Fibroblast of mammary gland (primary cell): ENCODE measurements at places on chromosomes 6 and 20.

DNA sequence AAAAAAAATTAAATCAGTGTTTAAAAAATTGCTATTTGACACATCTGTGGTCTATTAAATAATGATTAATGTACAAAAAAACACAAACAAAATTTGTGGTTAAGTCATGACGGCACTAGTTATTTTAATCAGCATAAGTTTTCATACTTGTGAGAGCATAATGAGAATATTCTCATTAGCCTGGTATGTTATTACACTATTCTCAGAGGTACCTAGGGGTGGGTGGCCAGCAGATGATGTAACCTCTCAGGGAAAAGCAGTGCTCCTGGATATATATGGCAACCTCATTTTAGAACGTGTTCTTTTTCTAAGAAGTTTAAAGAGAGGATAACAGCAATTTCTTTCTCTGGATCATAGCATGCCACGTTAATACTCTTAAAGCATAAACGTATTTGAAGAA, 109.2 kb downstream of the GJA1 start:
- peak; percentile 42 for DNase-seq

- DNase-seq, result no peak
Observed at GRCh38 chr6:9732056-9732455, 682.8 kb downstream of the TFAP2A start.

GRCh38 chr6:131756039-131756438, 45.2 kb upstream of the CTAGE9 start:
- peak; percentile 76 for DNase-seq

DNA sequence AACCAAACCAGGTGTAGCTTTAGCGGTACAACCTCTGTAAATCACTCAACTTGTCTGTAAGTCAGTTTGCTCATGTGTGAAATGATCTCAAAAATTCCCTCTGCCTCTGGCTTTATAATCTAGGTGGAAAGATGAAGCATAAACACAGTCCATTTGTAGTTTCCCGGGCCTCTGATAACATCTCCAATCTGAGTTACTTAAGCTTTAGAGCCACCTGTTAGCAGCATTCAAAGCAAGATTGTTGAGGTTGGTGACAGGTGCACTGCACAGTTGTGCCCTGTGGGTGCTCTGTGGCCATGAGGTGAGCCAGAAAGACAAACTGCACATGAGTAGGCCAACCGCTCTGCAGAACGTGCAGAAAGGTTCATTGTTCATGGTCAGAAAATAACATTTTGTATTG, 53.7 kb downstream of the MOCS1 start:
- DNase-seq, result no peak

- DNase-seq, result no peak
Observed at GRCh38 chr6:149249370-149250357, 67.8 kb upstream of the TAB2 start.

GRCh38 chr6:87851674-87852299, 149.8 kb upstream of the AKIRIN2 start:
- no peak for DNase-seq

GRCh38 chr20:12067686-12068085, 150.0 kb downstream of the BTBD3 start:
- DNase-seq, result no peak

DNA sequence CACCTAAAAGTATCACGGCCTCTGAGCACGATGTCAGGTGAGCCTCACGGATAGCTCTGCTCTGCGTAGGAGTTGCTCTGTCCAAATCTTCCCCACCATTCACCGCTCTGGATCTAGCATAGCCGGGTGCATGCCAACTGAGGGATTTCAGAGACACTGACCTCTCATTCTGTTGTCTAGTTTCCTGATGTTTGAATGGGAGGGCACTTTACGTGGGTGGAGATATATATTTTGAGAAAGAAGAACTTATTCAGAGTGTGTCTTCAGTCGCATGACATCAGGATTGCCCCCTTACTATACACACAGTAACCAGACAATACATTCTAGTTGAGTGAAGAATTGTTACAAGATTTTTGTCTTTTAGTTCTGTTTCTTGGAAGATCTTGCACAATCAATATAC, 96.5 kb upstream of the CITED2 start:
- no peak for DNase-seq

DNA sequence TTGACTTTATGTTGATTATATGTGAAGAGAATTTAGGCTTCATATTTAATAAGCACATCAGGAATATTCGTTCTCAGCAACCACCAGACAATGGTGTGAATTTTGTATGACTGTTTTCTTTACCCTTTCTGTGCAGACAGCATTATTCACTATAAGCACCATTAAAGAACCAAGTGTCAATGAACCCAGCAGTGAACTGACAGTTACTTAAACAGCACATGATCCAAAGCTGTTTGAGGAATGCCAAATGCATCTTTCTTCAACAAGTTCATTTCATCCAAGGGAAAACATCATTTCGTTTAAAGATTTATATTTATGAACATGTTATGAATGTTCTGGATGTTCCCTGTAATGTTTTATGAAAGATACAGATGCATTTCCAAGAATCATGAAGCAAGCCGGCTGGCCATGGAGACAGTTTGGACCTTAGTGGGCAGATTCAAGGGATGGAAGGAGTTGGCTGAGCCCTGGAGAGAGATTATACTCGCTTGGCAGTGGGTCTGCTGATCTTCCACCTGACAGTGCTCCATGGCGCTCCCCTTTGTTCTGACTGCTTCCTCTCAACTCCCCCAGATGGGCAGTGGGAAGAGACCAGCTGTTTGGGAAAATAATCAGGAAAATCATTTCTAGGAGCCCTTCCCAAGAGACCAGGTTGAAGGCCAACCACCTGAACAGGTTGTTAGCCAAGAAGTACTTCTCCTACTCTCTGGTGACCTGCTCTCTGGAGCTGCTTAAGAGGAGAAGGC, 326.0 kb upstream of the RSPO3 start:
- DNase-seq, result no peak

DNA sequence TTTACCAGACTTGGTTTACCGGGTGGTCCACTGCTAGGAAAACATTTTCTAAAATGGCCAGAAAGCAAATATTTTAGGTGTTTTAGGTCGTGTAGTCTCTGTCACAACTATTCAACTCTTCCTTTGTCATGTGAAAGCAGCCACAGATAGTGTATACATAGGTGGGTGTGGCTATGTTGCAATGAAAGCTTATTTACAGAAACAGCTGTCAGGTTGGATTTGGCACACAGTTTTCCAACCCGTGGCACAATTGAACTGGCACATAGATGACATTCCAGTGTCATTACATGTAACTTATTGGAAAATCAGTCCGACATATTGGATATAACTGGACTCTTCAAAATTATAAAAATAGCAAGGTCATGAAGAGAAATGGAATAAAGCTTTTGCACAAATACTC, 68.9 kb upstream of the KCNQ5 start:
- peak; percentile 24 for DNase-seq

DNA sequence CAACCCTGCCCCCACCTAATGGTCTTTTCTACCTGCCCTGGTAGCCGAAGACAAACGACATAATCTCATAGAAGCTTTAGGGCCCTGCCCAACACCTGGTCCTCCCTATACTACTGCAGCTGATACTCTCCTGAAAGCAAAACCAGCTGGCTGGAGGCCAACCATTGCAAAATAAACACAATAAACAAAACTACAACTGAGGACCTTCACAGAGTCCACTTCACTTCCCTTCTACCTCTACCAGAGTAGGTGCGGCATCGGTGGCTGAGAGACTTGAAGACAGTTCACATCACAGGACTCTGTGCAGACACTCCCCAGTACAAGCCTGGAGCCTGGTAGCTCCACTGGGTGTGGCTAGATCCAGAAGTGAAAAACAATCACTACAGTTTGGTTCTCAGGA, 476.2 kb downstream of the MMUT start:
- no peak for DNase-seq

DNA sequence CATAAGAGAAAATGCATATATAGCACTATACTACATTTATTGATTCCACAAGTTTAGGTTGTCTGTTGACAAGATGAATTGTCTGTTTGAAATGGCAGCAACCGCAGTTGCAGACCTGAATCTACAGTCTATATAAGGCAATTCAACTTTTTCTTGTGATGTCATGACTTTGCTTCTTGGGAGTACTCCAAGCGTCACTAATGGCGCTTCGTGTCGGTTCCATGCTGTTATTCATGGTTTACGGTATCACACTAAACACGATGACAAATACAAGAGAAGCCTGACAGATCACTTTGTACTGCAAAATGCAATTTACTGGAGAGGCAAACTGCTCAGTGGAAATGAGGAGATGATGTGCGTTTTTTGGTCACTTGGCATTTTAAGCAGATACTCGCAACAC, 280.3 kb upstream of the TCF21 start:
- DNase-seq, result no peak

GRCh38 chr6:162220876-162221275, 506.7 kb downstream of the PRKN start:
- no peak for DNase-seq

DNA sequence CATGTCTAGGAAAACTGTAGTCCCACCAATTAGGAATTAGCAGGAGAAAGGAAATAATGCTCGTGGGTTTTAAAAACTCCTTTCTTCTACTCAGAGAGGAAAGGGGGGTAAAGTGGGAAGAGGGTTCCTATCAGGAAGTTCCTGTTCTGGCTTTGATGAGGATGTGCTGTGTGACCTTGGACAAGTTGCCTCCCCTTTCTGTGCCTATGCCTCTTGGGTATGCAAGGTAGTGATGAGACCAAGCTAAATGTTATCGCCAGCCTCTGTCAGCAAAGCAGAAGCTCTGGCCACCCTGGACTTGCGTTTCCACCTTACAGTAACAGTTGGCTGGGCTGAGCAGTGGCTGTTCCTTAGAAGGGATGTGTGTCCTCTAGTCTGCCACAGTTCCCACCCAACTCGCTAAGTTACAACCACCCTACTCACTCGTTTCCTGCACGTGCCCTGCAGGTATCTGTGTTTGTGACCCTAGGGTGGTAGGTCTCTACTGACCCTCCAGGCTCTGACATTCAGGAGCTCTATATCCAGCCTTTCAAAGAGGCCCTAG, 110.0 kb downstream of the PREX1 start:
- DNase-seq, result no peak

DNA sequence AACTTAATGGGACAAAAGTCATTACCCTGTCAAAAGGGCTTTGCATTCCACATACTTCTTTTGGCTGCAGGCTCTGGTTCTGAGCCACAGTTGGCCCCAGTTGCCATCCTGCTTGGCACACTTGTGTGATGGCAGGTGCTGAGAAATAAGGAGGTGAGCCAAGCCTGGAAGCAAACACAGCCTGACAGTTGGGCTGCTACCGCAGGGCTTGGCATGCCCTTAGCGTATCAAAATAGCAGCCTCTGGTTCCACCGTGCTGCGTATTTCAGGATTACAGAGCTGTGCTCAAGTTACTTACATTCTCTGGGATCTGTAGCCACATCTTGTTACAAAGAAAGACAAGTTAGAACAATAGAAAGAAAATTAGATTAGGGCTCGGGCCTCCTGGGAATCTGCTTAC, 11.1 kb downstream of the MTHFD1L start:
- DNase-seq, result peak; percentile 27

GRCh38 chr6:20375436-20375835, 26.2 kb upstream of the E2F3 start:
- no peak for DNase-seq

GRCh38 chr6:32796848-32797776, 19.7 kb downstream of the HLA-DOB start:
- DNase-seq, result peak; percentile 57

DNA sequence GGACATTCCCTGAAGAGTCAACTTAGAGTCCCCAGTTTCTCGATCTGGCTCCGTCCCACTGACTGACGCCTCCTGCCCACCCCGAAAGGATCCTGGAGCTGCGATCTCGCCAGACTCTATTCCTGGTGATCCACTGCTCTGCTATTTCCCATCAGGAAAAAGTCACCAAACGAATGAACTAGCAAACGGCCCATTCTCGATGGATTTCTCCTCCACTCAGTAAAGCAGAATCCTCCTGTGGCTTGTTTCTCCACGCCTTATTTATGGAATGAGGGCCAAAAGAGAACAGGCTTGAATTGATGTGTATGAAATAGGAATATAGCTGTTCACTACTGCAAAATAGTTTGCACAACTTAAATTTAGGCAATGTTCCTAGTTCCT, 5.4 kb downstream of the NKX2-4 start:
- DNase-seq, result no peak

DNA sequence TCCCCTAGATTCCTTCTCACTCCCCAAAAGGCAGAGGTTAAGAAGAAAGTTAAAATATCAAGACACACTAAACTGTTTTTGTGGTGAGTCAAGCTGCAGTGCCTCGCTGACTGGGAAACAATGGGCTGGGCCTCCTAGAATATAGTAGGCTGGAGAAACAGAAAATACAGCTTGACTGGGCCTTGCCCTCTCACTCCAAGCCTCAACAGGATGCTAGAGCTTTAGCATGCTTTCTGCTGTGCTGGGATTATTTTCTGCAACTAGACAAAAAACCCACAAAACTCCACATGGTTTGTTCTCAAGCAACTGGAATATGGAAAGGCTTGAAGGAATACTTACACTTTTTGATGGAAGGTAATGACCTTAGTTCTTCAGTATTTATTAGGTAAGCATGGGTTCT, 27.9 kb downstream of the FOXO3 start:
- DNase-seq, result peak; percentile 74

DNA sequence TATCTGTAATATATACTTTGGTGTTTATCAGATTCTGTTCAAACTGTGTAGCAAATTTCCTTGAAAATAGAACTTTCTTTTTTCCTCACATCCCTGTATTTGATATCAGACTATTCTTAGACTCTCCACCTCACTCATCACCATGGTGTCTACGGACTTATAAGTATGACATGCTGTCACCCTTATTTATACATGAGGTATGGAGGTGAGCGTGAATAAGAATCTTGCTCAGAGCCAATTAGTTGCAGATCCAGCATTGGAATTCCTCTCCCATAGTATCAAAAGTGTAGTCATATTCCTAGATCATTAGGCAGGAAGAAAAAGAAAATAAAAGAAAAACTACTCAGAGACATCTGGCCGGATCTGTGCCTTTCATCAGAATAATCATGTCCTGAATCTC, 43.0 kb downstream of the TPD52L1 start:
- DNase-seq, result no peak

GRCh38 chr20:56841346-56841908, 212.3 kb downstream of the TFAP2C start:
- DNase-seq, result no peak

DNA sequence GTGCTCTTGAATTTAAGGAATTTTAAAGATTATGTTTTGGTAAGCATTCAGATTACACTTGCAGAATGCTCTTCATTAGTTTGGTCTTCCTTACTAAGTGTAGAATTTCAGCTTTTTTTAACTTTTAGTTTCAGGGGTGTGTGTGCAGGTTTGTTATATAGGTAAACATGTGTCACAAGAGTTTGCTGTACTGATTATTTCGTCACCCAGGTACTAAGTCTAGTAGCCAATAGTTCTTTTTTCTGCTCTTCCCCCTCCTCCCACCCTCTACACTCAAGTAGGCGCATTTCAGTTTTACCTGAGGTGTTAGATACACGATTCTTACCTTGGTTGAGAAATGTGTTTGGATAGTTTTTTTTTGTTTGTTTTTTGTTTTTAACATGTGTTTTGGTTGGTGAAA, 68.3 kb downstream of the AFG1L start:
- no peak for DNase-seq

GRCh38 chr6:16741112-16742016, 19.9 kb downstream of the ATXN1 start:
- peak; percentile 95 for DNase-seq

- DNase-seq, result no peak
Observed at GRCh38 chr20:17648791-17649730, 33.0 kb downstream of the RRBP1 start.
